Stimulated activated CD4-positive, alpha-beta T cell treated with anti-CD3 and anti-CD28 coated beads, Interleukin-1b, Interleukin-23, amount 100 ng/mL, for 1 hour (primary cell): ENCODE measurements at places on chromosomes 3 and 15.

DNA sequence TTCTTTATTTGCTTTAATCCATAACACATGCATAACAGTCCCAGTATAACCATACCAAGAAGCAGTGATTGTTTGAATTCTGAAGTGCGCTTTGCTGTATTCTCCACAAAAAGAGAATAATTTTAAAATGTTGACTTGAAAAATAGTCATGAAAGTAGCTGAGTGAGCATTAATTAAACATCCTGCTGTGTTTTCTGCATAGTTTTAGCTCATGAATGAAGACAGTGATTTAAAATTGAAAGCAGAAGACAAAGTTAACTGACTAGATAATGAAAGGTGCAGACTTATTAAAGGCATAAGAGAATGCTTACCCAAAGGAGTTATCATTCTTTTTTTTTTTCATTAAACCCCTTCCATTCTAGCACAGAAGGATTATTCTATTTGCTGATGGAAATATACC lies 143.5 kb downstream of the GABRG3 start:
- DNase-seq: no peak

GRCh38 chr15:90576711-90577389 lies 47.1 kb downstream of the CRTC3 start:
- DNase-seq: no peak

- DNase-seq: no peak
These were observed 28.3 kb downstream of the LMCD1 start for GRCh38 chr3:8529738-8530525.

DNA sequence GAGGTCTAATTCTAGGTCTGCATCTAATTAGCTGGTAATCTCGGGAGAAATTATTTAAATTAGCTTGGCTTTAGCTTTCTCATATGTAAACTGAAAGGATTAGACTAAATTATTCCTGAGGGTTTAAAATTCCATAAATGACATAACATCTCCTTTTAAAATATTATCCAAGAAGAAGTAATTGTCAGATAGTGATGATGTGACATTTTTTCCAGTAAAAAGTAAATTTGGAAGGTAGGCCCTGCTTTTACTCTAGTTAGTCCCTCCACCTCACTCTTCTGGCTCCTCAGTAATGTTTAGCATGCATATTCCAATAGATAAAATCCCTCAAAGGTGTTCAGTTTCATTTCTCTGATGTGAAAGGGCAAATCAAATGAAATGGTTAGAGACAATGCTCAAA lies 215.7 kb downstream of the FHIT start:
- DNase-seq: no peak

- DNase-seq: no peak
These were observed 20.5 kb downstream of the MRPS11 start for GRCh38 chr15:88487796-88488523.

- no peak for DNase-seq
These were observed 72.7 kb upstream of the TSPAN3 start for GRCh38 chr15:77143616-77144015.
